Activated CD8-positive, alpha-beta memory T cell treated with anti-CD3 and anti-CD28 coated beads, Interleukin-2, amount 50 U/mL, for 4 hours (primary cell): ENCODE measurements at places on chromosomes 6 and 20.

GRCh38 chr6:34506718-34507117, 40.8 kb downstream of the PACSIN1 start:
- no peak for DNase-seq

GRCh38 chr6:137490006-137490905, 3.9 kb downstream of the OLIG3 start:
- DNase-seq, result no peak

DNA sequence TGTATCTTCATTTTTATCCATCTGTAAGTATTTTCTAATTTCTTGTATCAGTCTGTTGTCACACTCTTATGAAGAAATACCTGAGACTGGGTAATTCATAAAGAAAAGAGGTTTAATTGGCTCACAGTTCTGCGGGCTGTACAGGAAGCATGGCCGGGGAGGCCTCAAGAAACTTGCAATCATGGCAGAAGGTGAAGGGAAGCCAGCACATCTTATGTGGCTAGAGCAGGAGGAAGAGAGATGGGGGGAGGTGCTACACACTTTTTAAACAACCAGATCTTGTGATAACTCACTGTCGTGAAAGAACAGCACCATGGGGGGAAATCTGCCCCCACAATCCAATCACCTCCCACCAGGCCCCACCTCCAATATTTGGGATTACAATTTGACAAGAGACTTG, 10.9 kb upstream of the BCKDHB start:
- no peak for DNase-seq

- no peak for DNase-seq
These were observed 119.7 kb upstream of the ZNF184 start for GRCh38 chr6:27592481-27593199.

DNA sequence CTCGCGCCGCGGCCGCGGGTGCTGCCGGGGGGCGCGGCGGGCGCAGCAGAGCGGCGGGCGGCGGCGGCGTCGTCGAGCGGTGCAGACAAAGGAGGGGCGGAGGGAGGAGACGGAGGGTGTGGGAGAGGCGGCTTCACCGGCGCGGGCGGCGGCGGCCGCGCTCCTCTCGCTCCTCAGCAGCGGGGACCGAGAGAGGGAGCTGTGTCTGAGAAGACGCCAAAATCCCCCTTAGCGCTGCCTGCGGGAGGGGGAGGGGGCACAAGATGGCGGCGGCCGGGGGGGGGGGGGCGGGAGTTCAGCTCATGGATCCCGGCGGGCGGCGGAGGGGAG, 296 bp downstream of the ADNP start:
- no peak for DNase-seq

- DNase-seq, result no peak
These were observed 20.0 kb downstream of the PNLDC1 start for GRCh38 chr6:159819932-159820640.
